GM10248 (cell line): ENCODE measurements at places on chromosomes 11 and 22.
A peak's percentile ranks its signal among the peaks of the same experiment; 100 is the strongest.

GRCh38 chr11:133937015-133937414, 19.8 kb downstream of the IGSF9B start:
- DNase-seq = no peak

GRCh38 chr11:126157326-126158030, 54.0 kb downstream of the RPUSD4 start:
- DNase-seq = no peak

GRCh38 chr11:14417617-14418374, 58.8 kb upstream of the RRAS2 start:
- DNase-seq = no peak

DNA sequence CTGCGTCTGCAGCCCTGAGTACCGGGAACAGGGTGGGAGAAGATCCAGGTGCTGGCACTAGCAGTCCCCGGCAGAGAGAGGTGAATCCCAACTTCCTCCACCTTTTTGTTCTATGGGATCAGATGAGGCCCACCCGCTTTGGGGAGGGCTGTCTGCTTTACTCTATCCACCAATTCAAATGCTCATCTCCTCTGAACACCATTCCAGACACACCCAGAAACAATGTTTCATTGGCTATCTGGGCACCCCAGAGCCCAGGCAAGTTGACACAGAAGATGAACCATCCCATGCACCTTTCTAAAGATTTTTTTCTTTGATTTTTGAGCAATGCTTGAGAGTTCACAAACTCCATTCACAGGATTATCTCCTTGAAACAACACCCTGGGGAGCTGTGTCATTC, 78.0 kb downstream of the PARVB start:
- no peak for DNase-seq

- no peak for DNase-seq
Measured at GRCh38 chr11:57340039-57340615, 2.0 kb downstream of the P2RX3 start.

DNA sequence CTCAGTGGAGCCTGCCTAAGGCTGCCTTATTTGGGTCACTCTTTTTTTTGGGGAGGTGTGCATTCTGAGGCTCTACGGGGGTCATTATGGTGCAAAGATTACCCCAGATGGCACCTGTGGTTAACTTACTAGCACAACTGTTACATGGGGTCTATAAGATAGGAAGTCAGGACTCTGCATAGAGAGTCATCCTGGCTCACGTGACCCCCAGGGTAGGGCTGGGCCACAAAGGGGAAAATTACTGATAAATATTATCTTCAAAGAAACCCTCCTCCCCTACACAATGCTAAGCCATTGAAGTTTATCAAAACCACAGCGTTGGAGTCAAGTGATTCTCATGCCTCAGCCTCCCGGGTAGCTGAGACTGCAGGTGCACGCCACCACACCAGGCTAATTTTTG, 397.1 kb downstream of the MN1 start:
- DNase-seq = no peak

DNA sequence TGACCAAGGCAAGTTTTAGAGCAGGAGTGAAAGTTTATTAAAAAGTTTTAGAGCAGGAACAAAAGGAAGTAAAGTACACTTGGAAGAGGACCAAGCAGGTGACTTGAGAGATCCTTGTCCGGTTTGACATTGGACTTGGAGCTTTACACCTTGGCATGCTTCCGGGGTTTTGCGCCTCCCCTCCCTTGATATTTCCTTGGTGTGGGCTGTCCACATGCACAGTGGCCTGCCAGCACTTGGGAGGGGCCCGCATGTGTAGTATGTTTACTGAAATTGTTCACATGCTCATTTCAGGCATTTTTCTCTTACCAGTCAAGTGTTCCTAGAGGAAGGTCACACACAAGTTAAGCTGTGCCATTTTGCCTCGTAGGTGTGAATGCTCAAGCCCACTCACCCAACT, 19.0 kb upstream of the THRSP start:
- no peak for DNase-seq

- DNase-seq = peak; percentile 21
Measured at GRCh38 chr22:32475468-32476010, 928 bp downstream of the FBXO7 start.

GRCh38 chr11:69333879-69334278, 39.9 kb downstream of the MYEOV start:
- no peak for DNase-seq

- no peak for DNase-seq
Measured at GRCh38 chr11:6345366-6345765, 25.1 kb upstream of the CAVIN3 start.

- DNase-seq = no peak
Measured at GRCh38 chr22:20395907-20396287, 1.9 kb downstream of the ZNF74 start.
